ENCODE measurements at places on chromosomes 5 and 9.

GRCh38 chr9:36470643-36471290 lies 70.7 kb upstream of the RNF38 start:
- DNase-seq, result peak; percentile 72

DNA sequence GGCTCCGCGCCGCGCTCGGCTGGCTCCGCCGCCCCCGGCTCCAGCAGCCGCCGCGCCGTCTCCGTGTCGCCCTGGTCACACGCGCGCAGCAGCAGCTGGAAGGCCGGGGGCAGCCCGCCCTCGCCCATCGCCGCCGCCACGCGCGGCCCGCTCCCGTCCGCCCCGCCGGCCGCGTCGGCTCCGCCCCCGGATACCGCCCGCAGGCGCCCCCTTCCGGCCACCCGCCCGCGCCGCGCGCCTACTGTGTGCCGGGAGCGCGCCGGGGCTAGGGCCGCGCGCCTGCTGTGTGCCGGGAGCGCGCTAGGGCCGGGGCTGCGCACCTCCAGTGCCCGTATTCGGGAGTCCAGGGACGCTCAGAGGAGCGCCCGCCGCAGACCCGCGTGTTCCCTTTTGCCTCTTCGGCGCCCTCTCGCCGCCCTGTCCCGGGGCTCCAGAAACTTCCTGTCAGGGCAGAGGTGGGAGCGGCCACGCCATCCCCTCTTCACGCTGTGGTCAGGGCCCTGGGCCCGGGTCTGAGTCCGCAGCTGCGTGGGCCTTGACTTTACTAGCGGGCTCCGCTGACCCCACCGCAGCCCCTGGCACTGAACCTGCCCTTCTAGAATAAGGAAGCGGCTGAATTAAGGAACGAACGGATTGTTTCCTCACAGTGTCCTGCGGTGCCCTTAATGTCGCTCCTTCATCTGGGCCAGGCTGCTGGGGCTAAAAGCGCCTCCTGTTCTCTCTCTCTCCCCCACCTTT lies at the start of gene ANKS6:
TSS of gene ANKS6 (minus strand) at position 192 of the 738 bp plus-strand sequence. CDS start at position 128, 64 bp downstream.
- peak; percentile 84 for DNase-seq

GRCh38 chr5:128355961-128356360 lies 182.1 kb downstream of the FBN2 start:
- DNase-seq, result no peak

DNA sequence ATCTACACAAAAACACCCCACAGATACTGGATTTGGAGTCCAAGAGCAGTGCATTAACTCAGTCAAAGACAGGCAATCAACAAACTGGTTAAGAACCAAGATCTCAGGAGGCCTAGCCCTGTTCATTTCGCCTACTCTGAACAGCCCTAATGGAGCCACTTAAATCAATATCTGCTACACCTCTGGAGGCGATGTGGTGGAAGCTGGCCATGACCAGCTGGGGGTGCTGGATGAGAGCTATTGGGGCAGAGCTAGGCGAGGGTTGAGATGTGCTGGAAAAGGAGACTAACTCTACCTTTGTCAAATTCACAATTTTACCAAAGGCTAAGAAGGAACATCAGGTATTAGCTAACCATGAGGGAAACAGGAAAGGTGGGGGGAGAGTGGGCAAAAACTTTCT lies 23.3 kb upstream of the ARSB start:
- no peak for DNase-seq

DNA sequence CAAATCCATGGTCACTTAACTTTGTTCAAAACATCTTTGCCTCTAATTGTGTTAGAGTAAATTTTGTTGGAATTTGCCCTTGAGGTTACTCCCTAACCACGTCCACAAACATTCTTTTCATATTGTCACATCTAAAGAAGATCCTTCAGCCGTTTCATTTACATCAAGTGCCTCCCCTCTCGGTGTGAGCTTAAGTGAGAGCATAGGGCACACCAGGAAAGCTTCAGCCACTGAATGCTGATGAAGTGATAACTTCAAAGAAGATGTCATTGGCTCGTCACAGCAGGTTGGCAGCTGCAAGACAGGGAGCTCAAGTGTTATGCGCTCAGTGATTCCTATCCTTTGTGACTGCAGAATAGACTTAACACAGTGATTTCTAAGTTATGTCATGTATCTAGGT lies 49.6 kb upstream of the ADAMTS19 start:
- DNase-seq, result no peak

DNA sequence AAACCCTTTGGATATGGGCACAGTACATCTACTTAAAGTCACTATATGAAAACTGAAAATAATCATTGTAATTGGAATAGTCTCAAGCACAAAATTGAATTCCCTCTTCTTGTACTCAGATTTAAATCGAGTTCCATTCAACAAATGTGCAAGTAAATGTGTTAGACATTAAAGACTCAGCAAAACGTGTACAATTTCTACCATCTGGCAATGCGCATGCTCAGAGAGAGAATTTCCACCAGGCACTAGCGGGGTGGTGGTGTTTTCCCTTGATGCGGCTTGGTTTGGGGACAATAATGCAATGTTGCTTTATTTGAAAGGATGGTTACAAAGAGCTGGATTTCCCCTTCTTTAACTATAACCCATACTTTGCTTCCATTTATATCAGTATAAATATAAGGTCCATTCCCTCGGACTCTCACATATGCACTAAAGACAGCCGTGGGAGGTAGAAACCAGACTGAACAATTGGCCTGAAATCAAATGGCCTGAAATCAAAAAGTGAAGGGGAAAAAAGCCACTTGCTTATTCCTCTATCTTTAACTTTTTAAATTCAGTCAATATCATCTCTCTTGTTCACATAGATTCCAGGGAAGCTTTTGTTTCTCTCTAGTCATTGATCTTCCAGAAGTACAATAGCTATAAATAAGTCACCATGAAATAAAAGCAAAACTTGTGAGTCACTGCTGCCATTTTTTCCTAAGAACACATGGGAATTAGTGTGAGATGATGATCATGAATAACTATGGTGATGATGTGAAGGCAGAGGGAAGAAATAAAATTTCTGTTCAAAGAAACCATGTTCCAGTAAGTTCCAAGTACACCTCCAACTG lies 59.2 kb downstream of the ADAMTS12 start:
- no peak for DNase-seq

DNA sequence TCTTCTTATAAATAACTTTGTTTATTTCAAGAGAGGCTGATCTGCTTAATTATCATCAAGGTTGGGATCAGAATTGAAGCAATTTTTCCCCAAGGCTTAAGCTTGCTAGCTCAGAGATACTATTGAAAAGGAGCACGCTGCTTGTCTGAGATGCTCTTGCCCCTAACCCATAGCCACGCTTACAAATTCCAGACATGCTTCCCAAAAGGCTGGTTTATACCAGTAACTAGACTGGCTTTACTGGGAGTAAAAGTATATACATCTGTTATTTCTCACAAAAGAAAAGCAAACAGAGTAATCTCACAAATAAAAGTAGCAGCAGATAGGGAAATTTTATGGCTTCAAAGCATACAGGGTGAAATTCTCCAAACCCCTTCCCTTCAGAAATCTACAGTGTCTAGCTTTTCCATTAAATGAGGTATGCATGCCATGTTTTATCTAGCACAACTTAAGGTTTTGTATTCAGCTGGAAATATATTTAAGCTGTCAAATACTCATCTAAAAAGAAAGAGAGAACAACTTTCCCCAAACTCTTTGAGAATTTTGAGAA lies 163.2 kb upstream of the TRPC7 start:
- no peak for DNase-seq
